ENCODE measurements at places on chromosomes 3 and 15.

DNA sequence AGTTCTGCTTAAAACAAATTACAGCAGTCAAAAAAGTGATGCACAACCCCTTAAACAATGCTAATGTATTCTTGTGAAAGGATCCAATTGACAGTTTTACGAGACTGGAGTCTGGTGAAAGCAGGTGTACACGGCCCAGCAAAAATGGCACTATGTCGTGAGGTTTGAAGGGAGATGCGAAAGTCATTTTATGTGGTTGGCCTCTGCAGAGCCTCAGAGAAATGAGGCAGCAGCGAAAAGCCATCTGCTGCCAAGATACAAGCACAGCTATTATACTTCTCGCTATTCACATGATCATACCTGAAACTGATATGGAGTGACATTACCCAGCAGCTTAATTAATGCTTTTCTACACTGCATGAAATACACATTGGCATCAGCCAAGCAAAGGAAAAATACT lies 36.4 kb downstream of the MECOM start:
- no peak for DNase-seq

DNA sequence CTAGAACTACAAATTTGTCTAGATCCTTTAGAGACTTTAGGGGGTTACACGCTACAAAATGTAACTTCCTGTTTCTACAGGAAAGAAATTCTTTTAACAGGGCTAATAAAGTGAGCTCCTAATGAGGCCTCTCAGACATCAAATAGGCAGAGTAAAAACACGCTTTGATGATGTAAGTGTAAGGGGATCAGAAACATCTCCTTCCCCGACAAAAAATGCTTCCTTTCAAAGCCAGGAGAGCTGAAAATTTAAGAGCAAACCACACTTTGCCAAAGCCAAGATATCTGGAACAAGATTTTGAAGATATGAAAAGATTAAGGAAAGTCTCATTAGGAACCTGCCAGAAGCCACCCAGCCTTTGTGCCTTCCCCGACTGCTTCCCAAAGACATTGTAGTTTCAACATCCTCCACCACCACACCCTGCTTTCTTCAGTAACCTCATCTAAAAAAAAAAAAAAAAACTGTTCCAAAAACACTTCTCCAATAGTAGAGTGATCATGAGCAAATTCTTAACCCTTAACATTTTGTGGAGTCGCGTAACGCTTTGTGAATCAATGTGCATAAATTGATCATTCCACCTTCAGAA lies 505.0 kb upstream of the THBS1 start:
- DNase-seq: no peak

DNA sequence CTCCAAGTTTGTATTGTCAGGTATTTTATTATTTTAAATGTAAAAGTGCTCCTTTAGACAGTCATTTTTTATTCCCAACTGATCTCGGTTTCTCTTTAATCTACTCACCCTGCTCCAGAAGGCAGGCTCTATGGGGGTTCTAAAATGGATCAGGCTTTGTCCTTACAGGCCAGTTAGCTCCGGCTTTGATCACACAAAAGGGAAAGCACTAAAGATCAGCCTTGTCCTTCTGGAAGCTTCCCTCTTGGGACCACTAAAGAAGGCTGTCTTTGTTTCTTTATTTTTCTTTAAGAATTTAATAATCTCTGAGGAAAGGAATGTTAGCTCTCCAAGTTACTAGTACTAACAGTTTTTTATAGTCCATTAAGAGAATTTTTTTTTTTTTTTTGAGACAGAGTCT lies 560.5 kb upstream of the ZNF717 start:
- no peak for DNase-seq

- DNase-seq: peak; percentile 56
These were observed 35.2 kb downstream of the GLB1 start for GRCh38 chr3:33061782-33062181.

DNA sequence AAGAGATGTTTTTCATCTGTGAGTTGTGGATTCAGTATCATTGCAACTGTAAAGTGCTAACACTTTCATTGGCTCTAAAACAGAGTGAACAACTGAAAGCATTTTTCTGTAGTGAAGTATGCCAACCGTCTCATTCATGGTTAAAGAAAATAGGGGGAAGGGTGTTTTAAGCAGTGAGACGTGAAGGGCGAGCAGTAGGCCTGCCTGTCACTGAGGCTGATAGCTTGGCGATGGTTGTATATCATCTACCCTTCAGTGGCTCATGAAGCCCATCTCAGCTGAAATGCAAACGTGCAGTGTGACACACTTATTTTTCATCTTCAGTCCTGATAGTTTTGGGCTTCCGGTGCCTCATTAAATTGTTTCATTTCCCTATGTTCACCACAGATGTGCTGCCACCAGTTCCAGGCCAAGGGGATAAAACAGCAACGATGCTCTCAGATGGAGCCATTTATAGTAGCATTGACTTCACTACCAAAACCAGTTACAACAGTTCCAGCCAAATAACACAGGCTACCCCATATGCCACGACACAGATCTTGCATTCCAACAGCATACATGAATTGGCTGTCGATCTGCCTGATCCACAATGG lies 562.0 kb downstream of the ROBO2 start:
- DNase-seq: no peak

Measured in stimulated activated CD4-positive, alpha-beta T cell treated with anti-CD3 and anti-CD28 coated beads, Interleukin-15, amount 100 ng/mL, for 24 hours (primary cell).